ENCODE measurements at places on chromosomes 16 and 17. TPM values are rescaled to one million over a fixed set of nuclear protein-coding genes. Genes with fewer than 3 reads are reported as not detected.

GRCh38 chr16:31105677-31106213 is 2.4 kb upstream of the BCKDK start:
- no peaks in the 10 kb centered on the region for H3K36me3 ChIP-seq
- no peaks in the 10 kb centered on the region for H3K4me1 ChIP-seq
- DNase-seq, result peak; percentile 73
- no peak overlapping the region for H3K4me3 ChIP-seq

CDR2L gene
- 39.6 TPM for polyA plus RNA-seq

DNA sequence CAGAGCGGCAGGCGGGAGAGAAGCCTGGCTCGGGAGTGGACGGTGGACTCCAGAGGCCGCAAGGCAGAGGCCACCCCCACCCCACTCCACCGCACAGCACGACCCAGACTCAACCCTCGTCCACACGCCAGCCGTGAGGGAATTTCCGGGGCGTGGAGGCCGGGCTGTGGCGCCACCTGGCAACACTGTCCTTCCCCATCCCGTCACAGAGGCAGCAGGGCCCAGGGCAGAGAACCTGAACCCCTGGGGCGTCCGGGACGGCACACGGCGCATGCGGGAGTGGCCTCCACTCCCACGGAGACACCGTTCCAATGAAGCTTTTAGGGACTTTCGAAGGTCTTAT is 23.5 kb downstream of the GNPTG start:
- DNase-seq, result no peak
- no peak overlapping the region for H3K4me3 ChIP-seq
- H3K4me1 ChIP-seq, result peaks cover 8% of the 10 kb centered on the region
- no peak overlapping the region for H3K27ac ChIP-seq

- peaks cover 49% of the 10 kb centered on the region for H3K36me3 ChIP-seq
- no peaks in the 10 kb centered on the region for H3K4me1 ChIP-seq
These were observed 32.6 kb downstream of the KLHDC4 start for GRCh38 chr16:87733190-87733589.

DNA sequence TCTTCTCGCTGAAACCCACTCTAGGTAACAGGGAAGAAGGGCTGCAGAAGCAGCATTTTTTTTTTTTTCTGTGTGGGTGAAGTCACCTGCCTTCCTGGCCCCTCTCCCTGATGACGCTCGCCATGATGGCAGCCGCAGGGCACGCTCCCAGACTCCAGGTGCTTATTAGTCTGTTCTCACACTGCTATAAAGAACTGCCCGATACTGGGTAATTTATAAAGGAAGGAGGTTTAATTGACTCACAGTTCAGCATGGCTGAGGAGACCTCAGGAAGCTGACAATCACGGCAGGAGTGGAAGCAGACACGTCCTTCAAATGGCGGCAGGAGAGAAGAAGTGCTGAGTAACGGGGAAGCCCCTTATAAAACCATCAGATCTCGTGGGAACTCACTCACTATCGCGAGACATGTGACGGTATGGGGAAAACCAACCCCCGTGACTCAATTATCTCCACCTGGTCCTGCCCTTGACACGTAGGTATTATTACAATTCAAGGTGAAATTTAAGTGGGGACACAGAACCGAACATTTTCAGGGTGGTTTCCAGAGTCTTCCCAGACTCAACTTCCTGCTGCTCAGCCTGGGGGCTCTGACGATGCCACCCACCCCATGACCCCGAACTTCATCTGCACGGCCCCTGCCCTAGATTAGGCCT is 34.9 kb upstream of the NLRP1 start:
- no peaks in the 10 kb centered on the region for H3K27me3 ChIP-seq
- H3K4me3 ChIP-seq, result no peak overlapping the region

- no peaks in the 10 kb centered on the region for H3K27me3 ChIP-seq
- H3K4me3 ChIP-seq, result no peak overlapping the region
These were observed 162.3 kb downstream of the MSI2 start for GRCh38 chr17:57418463-57419246.
